Upper lobe of right lung (tissue), 1 donor: ENCODE measurements at places on chromosomes 1 and 21. TPM values are rescaled to one million over a fixed set of nuclear protein-coding genes. Genes with fewer than 3 reads are reported as not detected.

Gene TSTD1
- total RNA-seq, result 50.6 TPM

- no peaks in the 10 kb centered on the region for H3K36me3 ChIP-seq
- H3K27ac ChIP-seq, result no peak overlapping the region
- DNase-seq, result no peak
- no peaks in the 10 kb centered on the region for H3K27me3 ChIP-seq
- no peaks in the 10 kb centered on the region for H3K4me1 ChIP-seq
Measured at GRCh38 chr1:192005976-192006375, 152.3 kb upstream of the RGS18 start.

GRCh38 chr1:236844499-236845271, 49.6 kb downstream of the MTR start:
- no peak overlapping the region for H3K27ac ChIP-seq
- H3K4me3 ChIP-seq, result no peak overlapping the region
- H3K36me3 ChIP-seq, result peaks cover 39% of the 10 kb centered on the region
- H3K4me1 ChIP-seq, result peaks cover 7% of the 10 kb centered on the region

DNA sequence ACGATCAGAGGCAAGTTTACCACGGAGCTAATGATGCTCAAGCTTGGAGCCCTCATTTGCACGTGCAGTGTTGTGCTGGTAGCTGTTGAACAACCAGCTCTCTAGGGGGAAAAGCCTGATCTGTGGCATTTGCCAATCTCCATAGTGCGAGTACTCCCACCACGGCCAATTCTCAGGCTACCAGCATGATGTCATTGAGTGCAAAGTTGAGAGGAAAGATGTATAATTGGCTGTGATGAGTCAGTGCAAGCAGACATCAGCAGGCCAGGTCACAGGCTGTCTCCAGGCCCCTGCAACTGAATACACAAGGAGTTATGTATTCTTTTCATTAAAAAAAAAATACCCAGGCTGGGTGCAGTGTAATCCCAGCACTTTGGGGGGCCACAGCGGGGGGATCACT, 233.1 kb upstream of the VAMP3 start:
- H3K36me3 ChIP-seq, result no peaks in the 10 kb centered on the region

- no peaks in the 10 kb centered on the region for H3K27me3 ChIP-seq
- H3K4me3 ChIP-seq, result no peak overlapping the region
- H3K36me3 ChIP-seq, result no peaks in the 10 kb centered on the region
- no peaks in the 10 kb centered on the region for H3K4me1 ChIP-seq
- H3K27ac ChIP-seq, result no peak overlapping the region
Measured at GRCh38 chr1:40610156-40610555, 55.3 kb downstream of the RIMS3 start.
